CD8-positive, alpha-beta memory T cell (primary cell): ENCODE measurements at places on chromosomes 1 and 21. TPM values are rescaled to one million over a fixed set of nuclear protein-coding genes. Genes with fewer than 3 reads are reported as not detected.

The GBP2 gene
- 148 TPM for polyA plus RNA-seq

- H3K27ac ChIP-seq: peak overlapping the region; percentile 6
- DNase-seq: peak; percentile 12
- no peaks in the 10 kb centered on the region for H3K27me3 ChIP-seq
- H3K4me1 ChIP-seq: peaks cover 43% of the 10 kb centered on the region
Measured at GRCh38 chr1:78620666-78621065, 418 bp downstream of the IFI44L start.

GRCh38 chr21:46549650-46550049, 55.2 kb downstream of the S100B start:
- H3K4me1 ChIP-seq: peaks cover 76% of the 10 kb centered on the region
- DNase-seq: no peak
- H3K36me3 ChIP-seq: peaks cover 11% of the 10 kb centered on the region
- H3K4me3 ChIP-seq: no peak overlapping the region
- H3K27me3 ChIP-seq: no peaks in the 10 kb centered on the region

The CRYBG2 gene
- 1.9 TPM for polyA plus RNA-seq

The S100A7A gene
- not detected for polyA plus RNA-seq

DNA sequence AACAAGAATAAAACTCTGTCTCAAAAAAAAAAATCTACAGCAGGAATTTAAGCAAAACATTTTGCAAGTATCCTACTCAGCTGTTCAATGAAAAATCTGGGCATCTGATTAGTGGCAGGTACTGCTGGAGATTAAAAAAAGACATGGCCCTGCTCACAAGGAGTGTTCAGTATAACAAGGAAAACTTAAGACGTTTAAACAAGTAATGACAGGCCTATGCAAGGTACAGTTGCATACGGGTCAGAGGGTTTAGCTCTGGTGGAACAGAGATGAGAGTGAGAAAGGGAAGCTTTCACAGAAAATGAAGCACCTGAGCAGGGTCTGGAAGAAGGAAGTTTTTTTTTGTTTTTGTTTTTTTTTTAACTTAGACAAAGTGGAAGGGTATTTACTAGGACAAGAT, 23.0 kb downstream of the SNRNP40 start:
- no peaks in the 10 kb centered on the region for H3K27me3 ChIP-seq
- H3K27ac ChIP-seq: no peak overlapping the region
- no peak overlapping the region for H3K4me3 ChIP-seq
- peaks cover 51% of the 10 kb centered on the region for H3K36me3 ChIP-seq
- DNase-seq: no peak
- H3K4me1 ChIP-seq: no peaks in the 10 kb centered on the region

DNA sequence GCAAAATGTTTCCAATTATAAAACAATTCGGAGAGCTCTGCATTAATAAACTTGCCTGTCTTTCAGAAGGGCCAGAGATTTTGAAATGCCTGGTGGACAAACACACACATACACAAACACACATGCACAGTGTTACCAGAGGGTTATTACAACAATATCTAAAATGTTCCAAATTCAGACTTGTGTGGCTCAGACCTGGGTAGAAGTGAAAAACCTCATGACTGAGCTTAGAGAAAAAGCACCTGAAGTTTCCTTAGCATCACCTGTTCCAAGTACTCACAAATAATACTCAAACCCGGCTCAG, 247.9 kb downstream of the FOXD2 start:
- H3K27me3 ChIP-seq: no peaks in the 10 kb centered on the region
- H3K4me3 ChIP-seq: no peak overlapping the region
- no peaks in the 10 kb centered on the region for H3K36me3 ChIP-seq
- DNase-seq: no peak
- H3K4me1 ChIP-seq: no peaks in the 10 kb centered on the region
- no peak overlapping the region for H3K27ac ChIP-seq

DNA sequence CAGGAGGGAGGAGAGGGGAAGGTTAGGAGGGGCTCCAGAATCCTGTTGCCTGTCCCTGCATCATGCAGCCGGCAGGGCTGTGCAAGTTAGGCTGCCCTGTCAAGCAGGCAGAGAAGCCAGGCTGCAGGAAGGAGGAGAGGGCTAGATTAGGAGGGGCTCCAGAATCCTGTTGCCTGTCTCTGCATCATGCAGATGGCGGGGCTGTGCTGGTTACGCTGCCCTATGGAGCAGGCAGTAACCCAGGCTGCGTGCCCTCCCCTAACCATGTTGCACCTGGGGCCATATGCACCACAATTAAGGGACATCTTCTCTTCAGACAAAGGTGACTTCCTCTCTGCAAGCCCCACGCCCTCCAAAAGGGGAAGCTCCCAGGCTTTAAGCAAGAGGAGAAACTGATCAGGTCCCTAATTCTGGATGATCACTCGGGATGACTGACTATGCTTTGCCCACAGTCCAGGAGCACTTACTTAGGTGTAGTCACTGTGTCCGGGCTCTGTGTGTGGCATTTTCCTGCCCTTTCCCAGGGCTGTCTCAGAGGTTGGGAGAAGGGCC, 457.4 kb downstream of the SETD4 start:
- no peak for DNase-seq
- no peak overlapping the region for H3K27ac ChIP-seq
- no peaks in the 10 kb centered on the region for H3K27me3 ChIP-seq
- no peaks in the 10 kb centered on the region for H3K36me3 ChIP-seq
- H3K4me1 ChIP-seq: no peaks in the 10 kb centered on the region

GRCh38 chr1:232629250-232630046, 485 bp downstream of the SIPA1L2 start:
- H3K27me3 ChIP-seq: no peaks in the 10 kb centered on the region
- H3K27ac ChIP-seq: no peak overlapping the region
- peak overlapping the region; percentile 15 for H3K4me3 ChIP-seq
- DNase-seq: no peak
- no peaks in the 10 kb centered on the region for H3K36me3 ChIP-seq

The PDZK1IP1 gene
- polyA plus RNA-seq: not detected

GRCh38 chr21:38823737-38824123, 18.0 kb downstream of the ETS2 start:
- H3K4me3 ChIP-seq: no peak overlapping the region
- H3K4me1 ChIP-seq: no peaks in the 10 kb centered on the region
- H3K36me3 ChIP-seq: peaks cover 46% of the 10 kb centered on the region
- no peak overlapping the region for H3K27ac ChIP-seq
- DNase-seq: no peak
- no peaks in the 10 kb centered on the region for H3K27me3 ChIP-seq

The PEX10 gene
- 8.9 TPM for polyA plus RNA-seq

The LDLRAP1 gene
- polyA plus RNA-seq: 302 TPM

DNA sequence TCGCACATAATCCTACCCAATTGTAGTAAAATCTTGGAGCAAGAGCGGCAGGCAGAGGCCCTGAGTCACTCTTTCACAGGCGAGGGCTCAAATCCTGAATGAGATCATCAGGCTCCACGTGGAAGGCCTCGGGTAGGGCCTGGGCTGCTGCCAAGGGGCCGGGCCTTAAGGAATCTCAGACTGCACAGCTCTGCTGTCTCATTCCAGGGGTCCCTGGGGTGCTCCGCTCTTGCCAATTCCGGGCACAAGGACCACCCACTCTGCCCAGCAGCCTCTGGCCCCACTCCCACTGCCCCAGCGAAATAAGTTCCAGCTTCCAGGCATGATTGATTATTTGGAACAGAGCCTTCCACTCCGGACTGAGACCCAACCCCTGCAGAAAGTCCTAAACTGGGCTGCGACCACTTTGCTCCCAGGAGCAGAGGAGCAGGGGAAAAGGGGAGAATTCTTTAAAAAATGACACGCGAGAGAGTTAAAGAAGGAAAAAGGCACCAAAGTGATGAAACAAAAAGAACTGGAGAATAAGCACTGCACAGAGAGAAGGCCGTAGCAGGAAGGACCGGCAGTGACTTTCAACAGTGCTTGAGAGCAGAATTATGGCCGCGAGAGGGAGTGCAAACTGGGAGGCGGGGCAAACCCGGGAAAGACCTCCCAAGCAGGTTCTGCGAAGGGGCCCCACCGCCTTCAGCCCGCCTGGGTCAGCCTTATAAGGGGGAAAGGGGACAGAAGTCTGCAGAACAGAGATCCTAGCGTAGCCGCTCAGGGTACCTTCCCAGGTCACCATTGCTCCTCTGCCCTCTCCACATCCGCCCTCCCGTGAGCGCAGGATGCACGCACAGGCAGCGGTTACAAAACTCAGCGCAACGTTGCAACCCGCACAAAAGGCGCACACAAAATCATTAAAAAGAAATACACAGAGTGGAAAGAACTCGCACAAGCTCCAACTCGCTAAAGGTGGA, 2.0 kb downstream of the ADAMTS1 start:
- H3K27me3 ChIP-seq: peaks cover 19% of the 10 kb centered on the region
- peaks cover 15% of the 10 kb centered on the region for H3K4me1 ChIP-seq
- DNase-seq: no peak
- H3K4me3 ChIP-seq: peak overlapping the region; percentile 31
- H3K27ac ChIP-seq: no peak overlapping the region
- H3K36me3 ChIP-seq: no peaks in the 10 kb centered on the region

The CXADR gene
- polyA plus RNA-seq: 0.81 TPM

- no peak overlapping the region for H3K27ac ChIP-seq
- no peaks in the 10 kb centered on the region for H3K27me3 ChIP-seq
- H3K4me3 ChIP-seq: no peak overlapping the region
- DNase-seq: no peak
Measured at GRCh38 chr1:234505769-234506102, 26.8 kb upstream of the TARBP1 start.

DNA sequence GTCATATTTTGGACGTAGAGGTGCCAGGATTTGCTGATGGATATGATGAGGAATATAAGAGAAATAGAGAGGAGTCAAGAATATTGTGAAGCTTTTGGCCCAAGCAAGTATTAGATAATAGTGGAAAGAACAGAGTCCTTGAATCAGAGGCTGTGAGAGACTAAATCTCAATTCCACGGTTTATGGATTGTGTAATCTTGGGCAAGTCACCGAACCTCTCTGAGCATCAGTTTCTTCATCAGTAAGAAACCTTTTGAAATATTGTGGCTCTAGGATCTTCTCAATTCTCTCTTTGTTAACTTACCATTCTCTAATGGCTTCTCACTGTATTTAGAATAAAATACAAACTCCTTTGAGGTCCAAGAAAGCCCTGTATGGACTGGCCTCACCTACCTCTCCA, 77.6 kb downstream of the RPS6KA1 start:
- no peak overlapping the region for H3K27ac ChIP-seq
- H3K27me3 ChIP-seq: no peaks in the 10 kb centered on the region
- H3K4me3 ChIP-seq: no peak overlapping the region
- no peak for DNase-seq
- no peaks in the 10 kb centered on the region for H3K36me3 ChIP-seq
- peaks cover 6% of the 10 kb centered on the region for H3K4me1 ChIP-seq

GRCh38 chr1:243441601-243442000, 185.8 kb downstream of the SDCCAG8 start:
- no peak overlapping the region for H3K27ac ChIP-seq
- no peak overlapping the region for H3K4me3 ChIP-seq
- no peaks in the 10 kb centered on the region for H3K36me3 ChIP-seq
- DNase-seq: no peak
- no peaks in the 10 kb centered on the region for H3K27me3 ChIP-seq
- no peaks in the 10 kb centered on the region for H3K4me1 ChIP-seq

DNA sequence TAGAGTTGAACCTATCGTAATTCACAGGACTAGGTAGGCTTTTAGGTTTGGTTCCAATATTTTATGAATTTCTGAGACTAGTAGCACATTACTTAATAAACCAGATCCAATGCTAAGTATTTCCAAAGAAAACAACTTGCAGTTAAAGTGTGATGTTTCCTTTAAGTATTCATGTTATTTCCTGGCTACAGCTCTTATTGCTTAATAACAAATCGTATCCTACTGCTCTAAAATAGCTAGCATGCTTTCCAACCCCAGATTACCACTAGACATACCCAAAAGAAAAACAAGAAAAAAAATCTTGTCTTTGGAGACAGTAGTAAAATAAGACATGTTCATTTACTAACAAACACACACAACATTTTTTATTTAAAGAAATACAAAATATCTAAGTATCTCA, 898 bp downstream of the KRTAP27-1 start:
- no peak overlapping the region for H3K4me3 ChIP-seq
- no peaks in the 10 kb centered on the region for H3K27me3 ChIP-seq
- H3K27ac ChIP-seq: no peak overlapping the region
- DNase-seq: no peak
- no peaks in the 10 kb centered on the region for H3K4me1 ChIP-seq

DNA sequence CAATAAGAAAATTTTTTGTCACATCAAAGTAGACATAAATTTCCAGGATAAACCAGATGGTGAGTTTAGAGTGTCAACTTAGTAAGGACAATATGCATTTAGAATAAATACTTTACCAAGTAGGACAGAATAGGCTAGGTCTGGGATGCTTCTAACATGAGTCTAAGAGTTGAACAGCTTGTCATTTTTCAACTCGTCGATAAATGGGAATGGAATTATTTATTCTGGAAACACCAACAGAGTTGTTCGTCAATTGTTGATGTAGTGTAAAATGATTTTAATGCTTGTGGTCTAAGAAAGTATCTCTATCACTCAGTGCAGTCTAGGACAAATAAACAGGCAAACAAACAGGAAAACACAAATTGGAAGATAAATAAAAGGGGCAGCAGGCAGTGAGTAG, 358.4 kb upstream of the ST6GALNAC5 start:
- H3K27me3 ChIP-seq: no peaks in the 10 kb centered on the region
- no peaks in the 10 kb centered on the region for H3K4me1 ChIP-seq
- DNase-seq: no peak

GRCh38 chr1:1318131-1318652, 6.3 kb downstream of the INTS11 start:
- no peak for DNase-seq
- peaks cover 10% of the 10 kb centered on the region for H3K4me1 ChIP-seq
- H3K27me3 ChIP-seq: no peaks in the 10 kb centered on the region
- no peak overlapping the region for H3K27ac ChIP-seq
- peaks cover 7% of the 10 kb centered on the region for H3K36me3 ChIP-seq

DNA sequence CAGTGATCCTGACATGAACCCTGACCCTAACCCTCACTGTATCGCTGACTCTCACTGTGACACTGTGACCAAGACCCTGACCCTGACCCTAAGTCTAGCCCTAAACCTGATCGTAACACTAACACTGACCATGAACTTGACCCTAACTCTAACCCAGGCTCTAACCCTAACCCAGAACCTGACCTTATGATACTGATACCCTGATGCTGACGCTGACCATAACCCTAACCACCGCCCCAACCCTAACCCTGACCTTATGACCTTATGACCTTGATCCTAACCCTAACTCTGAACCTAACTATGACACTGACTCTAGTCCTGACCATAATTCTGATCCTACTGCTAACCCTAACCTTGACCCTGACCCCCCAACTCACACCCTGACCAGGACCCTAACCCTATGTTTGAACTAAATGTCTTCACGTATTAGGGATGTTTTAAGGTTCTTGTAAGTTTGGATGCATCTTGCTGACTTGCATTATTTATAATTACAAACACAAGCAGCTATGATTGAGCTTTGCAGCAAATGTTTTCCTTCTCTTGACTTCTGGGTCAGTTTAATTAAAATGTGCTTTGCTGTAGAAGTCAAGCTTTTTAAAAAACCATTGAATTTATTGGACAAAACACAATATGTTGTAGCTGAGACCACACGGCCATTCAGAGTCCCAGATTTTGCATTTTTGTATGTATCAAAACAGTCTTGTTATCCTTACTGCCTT, 23.9 kb upstream of the PRSS38 start:
- no peaks in the 10 kb centered on the region for H3K27me3 ChIP-seq
- DNase-seq: no peak

The TUT4 gene
- polyA plus RNA-seq: 40.1 TPM
